ENCODE measurements at places on chromosomes 13 and 19. TPM values are rescaled to one million over a fixed set of nuclear protein-coding genes. Genes with fewer than 3 reads are reported as not detected.

GRCh38 chr19:48780631-48781391, 25.5 kb downstream of the FGF21 start:
- no peak for DNase-seq
- no peaks in the 10 kb centered on the region for H3K27me3 ChIP-seq
- no peaks in the 10 kb centered on the region for H3K36me3 ChIP-seq
- H3K4me3 ChIP-seq = no peak overlapping the region
- peaks cover 7% of the 10 kb centered on the region for H3K4me1 ChIP-seq
- H3K27ac ChIP-seq = no peak overlapping the region

- DNase-seq = peak; percentile 19
- no peak overlapping the region for H3K4me3 ChIP-seq
- no peaks in the 10 kb centered on the region for H3K4me1 ChIP-seq
- H3K27me3 ChIP-seq = no peaks in the 10 kb centered on the region
- no peak overlapping the region for H3K27ac ChIP-seq
- H3K36me3 ChIP-seq = no peaks in the 10 kb centered on the region
These were observed 273.5 kb downstream of the FGF14 start for GRCh38 chr13:102128216-102128810.

DNA sequence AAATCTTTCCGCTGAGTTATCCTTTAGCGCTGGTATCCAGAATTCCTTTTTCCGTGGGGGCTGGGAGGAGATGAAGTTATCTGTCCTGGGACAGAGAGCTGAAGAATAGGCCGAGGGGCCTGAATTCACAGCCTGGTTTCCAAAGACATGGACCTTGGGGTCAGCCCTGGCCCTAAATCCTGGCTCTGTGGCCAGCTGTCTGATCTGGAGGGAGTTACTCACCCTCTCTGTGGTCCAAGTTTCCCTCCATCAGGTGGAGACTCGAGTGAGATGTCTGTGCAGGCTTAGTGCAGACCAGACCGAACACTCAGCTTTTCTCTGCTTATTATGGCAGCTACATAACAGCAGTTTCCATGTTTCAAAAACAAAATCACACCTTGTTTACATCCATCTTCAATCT, 59.6 kb downstream of the CDADC1 start:
- H3K4me3 ChIP-seq = no peak overlapping the region
- H3K36me3 ChIP-seq = no peaks in the 10 kb centered on the region
- peak; percentile 60 for DNase-seq

DNA sequence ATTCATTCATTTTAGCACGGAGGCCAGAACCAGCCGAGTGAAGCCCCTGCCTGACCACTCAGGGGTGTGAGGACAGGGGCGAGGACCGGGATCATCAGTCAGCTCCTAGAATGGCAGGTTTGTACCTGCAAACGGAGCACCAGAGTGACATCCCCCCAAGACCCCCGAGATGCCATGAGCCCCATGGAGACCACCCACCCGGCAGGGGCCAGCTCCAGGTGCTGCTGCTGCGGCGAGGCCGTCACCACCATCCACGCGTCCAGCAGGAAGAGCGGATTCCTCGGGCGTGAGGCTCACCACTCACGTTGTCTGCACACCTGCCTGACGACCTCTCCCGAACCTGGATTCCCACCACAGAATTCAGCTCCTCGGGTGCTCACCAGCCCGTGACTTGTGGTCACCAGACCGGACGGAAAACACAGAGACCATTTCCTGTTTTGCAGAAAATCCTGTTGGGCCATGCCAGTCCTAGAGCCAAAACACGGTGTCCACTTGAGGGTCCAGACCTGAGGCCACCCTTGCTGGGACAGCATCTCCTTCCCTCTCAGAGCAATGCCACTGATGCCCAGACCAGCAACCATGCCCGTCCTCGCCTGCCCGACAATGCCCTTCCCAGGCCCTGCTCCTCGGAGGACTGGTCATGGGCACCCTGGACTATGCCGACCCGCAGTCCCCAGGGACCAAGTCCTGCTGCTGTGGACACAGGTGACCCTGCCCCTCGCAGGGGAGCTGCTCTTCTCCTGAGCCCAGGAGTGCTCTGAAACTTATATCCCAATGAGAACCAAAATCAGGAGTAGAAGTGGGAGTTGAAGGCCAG, 74.2 kb downstream of the RASA3 start:
- no peak overlapping the region for H3K27ac ChIP-seq
- peaks cover 33% of the 10 kb centered on the region for H3K36me3 ChIP-seq

DNA sequence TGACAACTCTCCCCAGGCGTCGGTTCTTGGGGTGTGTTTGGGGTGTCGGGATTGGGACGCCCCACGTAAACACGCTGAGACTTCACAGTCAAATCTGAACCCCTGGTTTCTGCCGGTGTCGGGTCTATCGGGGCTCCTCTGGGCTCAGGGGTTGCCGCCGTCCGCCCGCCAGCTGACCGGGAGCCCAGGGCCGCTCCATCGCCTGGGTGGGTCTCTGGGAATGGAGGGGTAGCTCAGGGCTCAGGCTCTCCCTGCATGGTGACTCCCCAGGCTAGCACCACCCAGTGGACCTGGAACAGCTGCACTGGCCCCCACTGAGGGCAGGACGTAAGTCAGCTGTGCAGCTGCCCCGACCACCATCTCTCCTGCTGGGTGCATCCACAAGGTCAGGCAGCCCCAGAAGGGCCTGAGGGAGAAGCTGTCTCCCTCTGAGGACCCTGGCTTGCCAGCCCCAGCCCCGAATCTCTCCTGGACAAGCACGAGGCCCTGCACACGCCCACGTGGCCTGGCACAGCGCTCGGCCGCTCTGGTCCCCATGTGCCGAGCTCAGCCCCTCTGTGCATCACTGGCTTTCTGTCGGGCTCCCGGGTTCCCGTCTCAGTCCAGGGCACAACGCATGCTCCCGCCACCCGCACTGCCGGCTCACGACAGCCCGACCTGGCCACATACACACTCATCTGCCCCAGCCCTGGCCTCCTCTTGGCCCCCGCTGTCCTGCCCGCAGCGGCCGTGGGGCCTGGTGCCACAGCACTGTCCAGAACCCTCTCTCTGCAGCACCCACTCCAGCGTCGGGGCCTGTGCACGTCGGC, 6.1 kb downstream of the RNF126 start:
- no peak for DNase-seq
- no peaks in the 10 kb centered on the region for H3K27me3 ChIP-seq
- H3K4me3 ChIP-seq = no peak overlapping the region
- H3K36me3 ChIP-seq = peaks cover 26% of the 10 kb centered on the region
- peaks cover 48% of the 10 kb centered on the region for H3K4me1 ChIP-seq

GRCh38 chr19:17335575-17335974, 920 bp upstream of the ANO8 start:
- no peak for DNase-seq
- H3K36me3 ChIP-seq = peaks cover 18% of the 10 kb centered on the region
- H3K27ac ChIP-seq = no peak overlapping the region
- no peak overlapping the region for H3K4me3 ChIP-seq
- H3K27me3 ChIP-seq = peaks cover 5% of the 10 kb centered on the region

- no peaks in the 10 kb centered on the region for H3K27me3 ChIP-seq
- H3K4me3 ChIP-seq = no peak overlapping the region
- H3K27ac ChIP-seq = no peak overlapping the region
- no peaks in the 10 kb centered on the region for H3K36me3 ChIP-seq
- H3K4me1 ChIP-seq = peaks cover 4% of the 10 kb centered on the region
- DNase-seq = no peak
These were observed 2.0 kb downstream of the NAA16 start for GRCh38 chr13:41313117-41313516.

- DNase-seq = no peak
- no peak overlapping the region for H3K4me3 ChIP-seq
- H3K36me3 ChIP-seq = peaks cover 10% of the 10 kb centered on the region
- peaks cover 11% of the 10 kb centered on the region for H3K4me1 ChIP-seq
These were observed 15.3 kb downstream of the TMEM38A start for GRCh38 chr19:16676101-16676798.

Gene GNG7
- 0.58 TPM for total RNA-seq

Gene MISP3
- total RNA-seq = 0.62 TPM

Gene CERS1
- 15.3 TPM for total RNA-seq

Gene FFAR1
- 0.04 TPM for total RNA-seq
